ENCODE measurements at places on chromosomes 4 and X. TPM values are rescaled to one million over a fixed set of nuclear protein-coding genes. Genes with fewer than 3 reads are reported as not detected.

DNA sequence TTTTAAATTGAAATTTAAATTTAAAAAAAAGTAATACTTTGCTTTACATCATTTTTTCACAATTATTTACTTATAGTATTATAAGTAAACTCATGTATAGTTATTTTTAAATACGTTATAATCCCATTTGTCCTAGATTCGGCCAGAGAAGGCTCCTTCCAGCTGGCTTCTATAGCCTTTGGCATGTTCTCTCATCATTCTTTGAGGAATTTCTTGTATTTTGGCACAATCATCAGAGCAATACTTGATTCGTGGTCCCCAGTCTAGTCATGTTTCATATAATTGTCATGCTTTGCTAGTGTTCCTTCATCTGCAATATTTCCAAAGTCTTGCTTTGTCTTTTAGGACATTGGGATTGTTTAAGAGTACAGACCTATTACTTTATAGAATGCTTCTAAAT lies 1037.9 kb upstream of the AGA start:
- no peaks in the 10 kb centered on the region for H3K27me3 ChIP-seq
- no peaks in the 10 kb centered on the region for H3K4me1 ChIP-seq
- no peak overlapping the region for H3K4me3 ChIP-seq

DNA sequence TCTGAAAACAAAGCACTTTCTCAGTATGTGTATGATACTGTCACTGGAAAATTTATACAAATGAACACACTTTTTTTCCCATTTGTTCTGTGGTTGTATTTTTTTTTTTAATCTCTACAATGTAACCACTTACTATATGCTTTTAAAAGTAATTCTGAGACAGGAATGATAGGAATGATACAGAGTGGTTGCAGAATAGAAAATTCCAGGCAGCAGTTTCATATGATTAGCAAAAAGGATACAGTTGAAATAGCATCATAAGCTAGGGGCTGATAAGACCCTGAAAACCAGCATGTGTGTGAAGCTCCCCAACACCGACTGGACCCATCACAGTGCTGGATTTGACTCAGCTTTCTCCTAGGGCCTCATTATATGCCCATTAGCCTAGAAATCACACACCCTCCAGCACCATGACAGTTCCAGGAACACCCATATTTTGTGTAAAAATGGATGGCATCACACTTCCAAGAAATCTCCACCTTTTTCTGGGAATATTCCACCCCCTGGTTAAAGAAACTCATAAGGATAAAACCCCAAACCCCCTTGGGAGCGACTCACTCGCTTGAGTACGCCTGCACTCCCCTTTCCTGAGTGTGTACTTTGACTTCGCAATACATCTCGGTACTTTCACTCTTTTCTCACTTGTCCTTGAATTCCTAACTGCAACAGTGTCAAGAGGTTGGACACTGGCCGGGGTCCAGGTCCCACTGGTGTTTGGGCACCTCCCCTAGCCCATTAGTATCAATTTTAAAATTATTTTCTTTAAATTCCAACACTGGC lies 77.4 kb upstream of the AGA start:
- H3K4me3 ChIP-seq = no peak overlapping the region
- H3K27me3 ChIP-seq = no peaks in the 10 kb centered on the region
- no peak for DNase-seq
- no peaks in the 10 kb centered on the region for H3K4me1 ChIP-seq
- H3K27ac ChIP-seq = no peak overlapping the region

The TIGD2 gene
- 6.0 TPM for total RNA-seq

GRCh38 chrX:123083924-123084323 lies 100.2 kb upstream of the GRIA3 start:
- H3K27ac ChIP-seq = no peak overlapping the region
- no peaks in the 10 kb centered on the region for H3K27me3 ChIP-seq
- no peak overlapping the region for H3K4me3 ChIP-seq

DNA sequence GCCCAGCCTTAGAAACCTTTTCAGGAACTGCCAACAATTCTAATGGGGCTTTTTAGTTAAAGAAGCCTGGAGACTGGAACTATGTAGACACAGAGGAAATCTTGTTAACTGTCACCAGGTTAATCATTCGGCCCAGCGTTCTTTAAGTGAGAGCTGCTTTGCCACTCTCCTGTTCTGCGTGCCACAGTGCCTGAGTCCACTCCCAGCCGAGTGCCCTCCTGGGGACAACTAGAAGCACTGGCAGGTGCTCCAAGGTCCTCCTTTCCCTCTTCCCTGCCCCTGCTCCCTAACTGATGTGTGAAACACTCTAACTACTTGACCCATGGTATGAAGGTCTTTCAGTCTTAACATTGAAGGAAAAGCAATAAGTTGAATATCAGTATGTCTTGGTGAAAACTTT lies 151.2 kb upstream of the TLL1 start:
- H3K4me1 ChIP-seq = no peaks in the 10 kb centered on the region
- H3K27me3 ChIP-seq = no peaks in the 10 kb centered on the region
- H3K36me3 ChIP-seq = no peaks in the 10 kb centered on the region
- H3K27ac ChIP-seq = no peak overlapping the region
- DNase-seq = no peak
- no peak overlapping the region for H3K4me3 ChIP-seq

The RFC1 gene
- 75.3 TPM for total RNA-seq

The PHEX gene
- 15.4 TPM for total RNA-seq

GRCh38 chr4:171015441-171015840 lies 797.8 kb upstream of the GALNTL6 start:
- H3K4me1 ChIP-seq = no peaks in the 10 kb centered on the region
- H3K27me3 ChIP-seq = no peaks in the 10 kb centered on the region
- no peaks in the 10 kb centered on the region for H3K36me3 ChIP-seq
- H3K4me3 ChIP-seq = no peak overlapping the region

The HOPX gene
- total RNA-seq = 144 TPM

DNA sequence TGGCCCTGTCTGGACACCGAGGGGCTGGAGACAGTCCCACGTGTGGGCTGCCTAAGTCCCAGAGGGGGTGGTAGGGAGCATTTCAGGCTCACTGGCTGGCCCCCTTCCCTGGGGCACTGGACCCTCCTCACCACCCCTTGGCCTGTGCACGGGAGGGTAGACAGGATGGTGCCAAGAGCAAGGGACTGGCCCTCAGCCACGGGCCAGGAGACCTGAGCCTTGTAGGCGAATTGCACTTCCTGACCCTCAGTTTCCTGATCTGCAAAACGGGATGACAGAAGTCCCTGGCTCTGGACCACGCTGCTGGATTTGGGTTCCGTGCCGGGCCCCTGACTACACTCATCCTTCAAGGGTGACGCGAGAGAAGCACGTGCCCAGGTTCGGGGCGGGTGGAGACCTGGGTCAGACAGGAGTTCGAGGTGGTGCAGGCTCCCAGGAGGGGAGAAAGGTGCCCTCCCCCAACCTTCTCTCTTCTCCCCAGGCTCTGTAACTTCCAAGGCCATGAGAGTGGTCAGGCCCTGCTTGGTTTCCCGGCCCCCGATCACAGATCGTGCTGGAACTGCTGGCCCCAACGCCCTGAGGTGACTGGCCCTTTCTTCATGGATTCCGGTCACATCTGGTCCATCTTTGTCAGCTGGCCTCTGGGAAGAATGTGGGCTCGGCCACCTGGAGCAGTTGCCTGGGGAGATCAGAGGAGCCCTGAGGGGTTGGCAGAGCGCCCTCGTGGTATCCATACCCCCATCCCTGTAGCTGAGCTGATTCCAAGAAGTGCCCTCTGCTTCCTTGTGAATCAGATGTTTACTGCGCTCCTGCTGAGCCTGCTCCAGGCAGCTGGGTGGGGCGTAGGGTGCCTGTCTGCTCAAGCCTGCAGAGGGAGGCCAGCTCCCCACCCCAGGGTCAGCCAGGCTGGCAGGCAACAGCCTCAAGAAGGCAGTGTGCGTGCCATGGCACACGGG lies 3.3 kb downstream of the SH3BP2 start:
- H3K36me3 ChIP-seq = no peaks in the 10 kb centered on the region
- peak; percentile 12 for DNase-seq
- no peak overlapping the region for H3K4me3 ChIP-seq

DNA sequence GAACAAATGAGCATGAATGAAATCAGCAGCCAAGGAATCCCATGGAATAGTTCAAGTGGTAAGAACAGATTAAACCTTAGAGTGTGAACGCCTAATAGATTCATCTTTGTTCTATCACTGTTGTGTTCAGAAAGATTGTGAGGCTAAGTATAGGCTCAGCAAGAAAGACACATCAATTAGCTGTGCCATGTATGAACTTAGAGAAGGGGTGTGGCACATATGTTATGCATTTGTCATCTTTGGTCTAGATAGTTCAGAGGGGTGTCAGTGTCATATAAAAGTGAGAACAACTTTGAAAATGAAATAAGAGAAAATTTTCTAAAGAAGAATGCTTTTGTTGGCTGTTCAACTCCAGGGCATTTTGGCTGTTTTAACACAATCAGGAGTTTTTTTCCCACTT lies 9.4 kb downstream of the DAPP1 start:
- no peaks in the 10 kb centered on the region for H3K36me3 ChIP-seq
- no peak overlapping the region for H3K27ac ChIP-seq
- no peaks in the 10 kb centered on the region for H3K27me3 ChIP-seq
